ENCODE measurements at places on chromosomes 6 and 20.

DNA sequence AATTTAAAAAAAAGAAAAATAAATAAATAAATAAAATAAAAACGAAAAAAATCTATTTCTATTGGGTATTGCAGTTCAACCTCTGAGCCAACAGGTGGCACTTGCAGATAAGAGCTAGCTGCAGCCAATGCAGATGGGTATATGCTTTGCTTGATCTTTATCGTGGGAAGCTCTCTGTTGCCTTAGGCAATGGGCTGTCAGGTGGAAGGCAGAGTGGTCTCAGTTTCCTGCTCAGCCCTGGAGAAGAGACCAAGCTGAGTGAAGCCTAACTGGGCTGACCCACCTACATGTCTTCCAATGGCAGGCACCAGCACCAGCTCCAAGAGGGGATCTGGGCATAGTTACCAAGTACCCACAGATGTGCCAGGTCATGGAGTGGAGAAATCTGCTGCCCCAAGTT, 95.0 kb downstream of the AK9 start:
- no peak for DNase-seq

DNA sequence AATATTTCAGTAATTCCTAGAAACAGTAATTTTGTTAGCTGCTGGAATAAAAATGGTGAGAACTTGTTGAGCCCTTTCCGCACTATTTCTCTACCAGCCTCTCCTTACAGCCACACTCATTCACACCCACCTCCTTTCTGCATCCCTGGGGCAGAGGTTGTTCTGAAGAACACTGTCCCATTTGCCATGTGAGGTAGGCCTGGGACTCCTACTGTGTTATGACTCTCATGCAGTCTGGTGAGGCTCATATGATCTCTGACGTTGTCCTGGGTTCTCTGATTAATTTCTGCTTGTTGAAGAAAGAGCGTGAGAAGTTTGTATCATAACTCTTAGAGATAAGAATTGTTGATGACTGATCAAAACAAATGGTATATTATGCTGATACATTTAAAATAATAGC, 4.1 kb upstream of the KCNQ5 start:
- DNase-seq = no peak

GRCh38 chr20:50837532-50838321, 42.9 kb downstream of the BCAS4 start:
- peak; percentile 79 for DNase-seq

DNA sequence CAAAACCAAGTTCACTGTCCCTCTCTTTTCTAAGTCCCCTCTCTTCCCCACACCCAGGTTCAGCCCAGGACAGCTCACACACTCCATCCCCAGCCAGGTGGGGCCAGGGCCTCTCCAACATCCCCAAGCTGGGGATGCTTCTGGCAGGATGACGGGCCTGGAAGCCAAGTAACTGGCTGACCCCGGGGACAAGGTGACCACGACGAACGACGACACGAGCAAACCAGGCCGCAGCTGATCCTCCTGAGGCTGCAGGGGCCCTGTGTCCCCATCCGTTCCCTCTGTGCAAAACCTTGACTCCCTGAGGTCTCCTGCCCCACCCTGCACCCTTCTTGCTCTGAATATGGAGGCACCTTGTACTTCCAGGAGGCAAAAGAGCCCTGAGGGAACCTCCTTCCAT, 11.6 kb upstream of the PLG start:
- DNase-seq = no peak

GRCh38 chr6:38935051-38935450, 113.5 kb upstream of the GLP1R start:
- DNase-seq = no peak

GRCh38 chr6:31128093-31128676, 7.9 kb upstream of the CDSN start:
- DNase-seq = peak; percentile 42

GRCh38 chr6:143549221-143549948, 37.9 kb upstream of the FUCA2 start:
- no peak for DNase-seq

DNA sequence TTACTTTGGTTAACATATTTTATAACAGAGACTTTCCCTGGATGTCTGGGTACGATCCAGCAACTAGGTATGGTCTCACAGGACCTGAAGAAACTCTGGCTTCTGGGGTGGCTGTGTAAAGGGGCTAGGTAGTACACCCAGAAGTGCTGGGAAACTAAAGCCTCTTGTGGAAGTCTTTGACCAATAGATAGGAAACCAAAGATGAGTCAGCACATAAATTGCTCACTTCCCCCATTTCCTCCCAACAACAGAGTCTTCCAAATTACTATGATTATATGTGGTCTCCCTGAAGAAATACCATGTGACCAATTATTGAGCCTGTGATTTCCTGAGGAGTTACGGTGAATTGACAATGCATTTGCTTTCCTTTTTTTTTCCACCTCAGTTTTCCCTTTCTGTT, 26.8 kb upstream of the TBX18 start:
- no peak for DNase-seq

DNA sequence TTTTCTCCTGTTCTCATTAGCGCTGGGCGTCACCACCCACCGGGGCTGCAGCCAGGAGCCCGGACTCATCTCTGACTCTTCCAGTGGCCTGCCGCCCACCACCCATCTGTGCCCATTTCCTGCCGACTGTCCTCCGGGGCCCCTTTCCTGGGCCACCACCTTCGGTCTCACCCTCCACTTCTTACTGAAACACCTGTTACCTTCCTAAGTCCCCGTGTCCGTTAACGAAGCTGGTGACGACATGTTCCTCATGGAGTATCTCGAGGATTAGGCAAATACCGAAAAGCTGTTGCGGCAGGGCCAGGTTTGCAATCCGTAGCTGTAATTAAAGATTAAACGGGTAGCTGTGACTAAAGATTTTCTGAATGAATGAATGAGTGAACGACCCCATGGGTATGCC, 80.2 kb downstream of the SRC start:
- no peak for DNase-seq

DNA sequence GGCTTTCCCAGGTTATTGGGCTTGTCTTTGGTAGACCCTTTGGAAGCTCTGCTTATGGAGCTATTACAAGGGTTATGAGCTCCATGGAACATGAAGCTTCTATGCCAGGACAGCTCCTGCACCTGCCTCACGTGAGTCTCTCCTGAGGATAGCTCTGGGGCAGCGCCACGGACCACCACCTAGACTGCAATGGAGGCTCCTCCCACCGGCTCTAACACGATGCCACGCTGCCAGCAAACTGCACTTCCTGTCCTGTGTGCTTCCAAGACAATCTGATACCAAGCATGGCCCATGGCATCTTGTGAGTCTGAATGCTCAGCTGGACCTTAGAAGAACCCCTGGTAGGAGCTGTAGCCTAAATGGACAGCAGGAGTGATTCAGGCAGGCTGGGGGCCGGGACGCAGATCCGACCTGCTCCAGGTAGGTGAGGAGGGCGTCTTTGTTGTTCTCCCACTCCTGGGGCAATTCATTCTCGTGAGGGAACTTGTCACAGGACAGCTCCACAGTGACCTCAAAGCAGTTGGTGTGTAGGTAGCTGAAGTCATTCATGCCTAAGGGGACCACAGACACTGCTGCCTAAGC, 5.5 kb downstream of the CPXM1 start:
- no peak for DNase-seq

DNA sequence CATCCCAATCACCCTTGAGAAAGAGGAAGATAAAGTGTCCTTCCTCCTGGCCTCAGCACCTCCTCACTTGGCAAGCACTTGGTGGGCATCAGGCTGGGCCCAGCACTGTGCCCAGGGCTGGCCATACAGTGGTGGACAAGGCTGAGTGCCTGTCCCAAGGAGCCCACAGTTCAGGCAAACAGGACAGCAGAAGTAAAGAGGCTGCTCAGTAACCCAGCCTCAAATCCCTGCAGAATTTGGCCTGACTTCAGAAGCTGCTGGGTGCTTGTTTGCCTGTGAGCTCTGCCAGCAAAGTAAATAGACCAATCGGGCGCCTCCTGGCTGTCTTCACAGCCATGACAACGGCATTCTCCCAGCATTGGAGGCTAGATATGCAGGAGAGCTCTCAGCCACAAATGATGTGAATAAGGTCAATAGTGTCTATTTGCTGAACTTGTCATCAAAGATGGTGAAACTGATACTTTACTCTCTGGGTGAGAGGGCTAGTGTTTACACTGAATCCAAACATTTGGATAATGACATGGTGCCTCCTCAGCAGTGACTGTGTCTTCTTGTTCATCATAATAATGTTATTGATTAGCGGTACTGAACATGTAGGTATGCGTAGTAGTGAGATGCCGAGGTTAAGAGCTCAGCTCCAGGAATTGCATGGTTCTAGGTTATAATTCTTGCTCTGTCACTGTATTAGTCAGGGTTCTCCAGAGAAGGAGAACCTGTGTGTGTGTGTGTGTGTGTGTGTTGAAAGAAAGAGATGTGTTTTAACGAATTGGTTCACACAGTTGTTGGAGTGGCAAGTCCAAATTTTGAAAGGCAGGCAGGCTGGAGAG, 36.9 kb upstream of the FANCE start:
- DNase-seq = peak; percentile 76

GRCh38 chr20:50569864-50570836, 60.0 kb downstream of the PTPN1 start:
- DNase-seq = no peak

GRCh38 chr20:36236786-36237121, 476 bp downstream of the AAR2 start:
- no peak for DNase-seq

- peak; percentile 10 for DNase-seq
Measured at GRCh38 chr6:116667623-116668022, 943 bp downstream of the ZUP1 start.

DNA sequence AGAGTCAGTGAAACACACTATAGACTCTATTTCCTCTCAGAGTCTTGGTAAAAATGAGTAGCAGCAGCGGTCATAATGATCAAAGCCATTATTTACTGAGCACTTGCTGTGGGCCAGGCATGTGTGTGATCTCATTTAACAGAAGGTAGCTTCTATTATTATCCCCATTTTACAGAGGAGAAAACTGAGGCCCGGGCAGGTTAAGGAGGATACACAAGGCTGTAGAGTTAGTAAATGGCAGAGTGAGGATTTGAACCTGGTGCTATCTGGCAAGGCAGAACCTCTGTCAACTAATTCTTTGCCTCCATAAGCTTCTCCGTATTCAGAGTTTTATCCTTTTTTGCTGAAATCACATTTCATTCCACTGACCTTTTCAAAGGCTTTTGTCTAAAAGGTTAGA, 122.2 kb upstream of the SALL4 start:
- DNase-seq = no peak

- DNase-seq = no peak
Measured at GRCh38 chr6:36373368-36374019, 14.0 kb downstream of the ETV7 start.

- no peak for DNase-seq
Measured at GRCh38 chr6:50143011-50143719, 93.4 kb upstream of the DEFB112 start.

Measured in muscle of leg (tissue), 16 donors.